ENCODE measurements at places on chromosomes 6 and 20.

DNA sequence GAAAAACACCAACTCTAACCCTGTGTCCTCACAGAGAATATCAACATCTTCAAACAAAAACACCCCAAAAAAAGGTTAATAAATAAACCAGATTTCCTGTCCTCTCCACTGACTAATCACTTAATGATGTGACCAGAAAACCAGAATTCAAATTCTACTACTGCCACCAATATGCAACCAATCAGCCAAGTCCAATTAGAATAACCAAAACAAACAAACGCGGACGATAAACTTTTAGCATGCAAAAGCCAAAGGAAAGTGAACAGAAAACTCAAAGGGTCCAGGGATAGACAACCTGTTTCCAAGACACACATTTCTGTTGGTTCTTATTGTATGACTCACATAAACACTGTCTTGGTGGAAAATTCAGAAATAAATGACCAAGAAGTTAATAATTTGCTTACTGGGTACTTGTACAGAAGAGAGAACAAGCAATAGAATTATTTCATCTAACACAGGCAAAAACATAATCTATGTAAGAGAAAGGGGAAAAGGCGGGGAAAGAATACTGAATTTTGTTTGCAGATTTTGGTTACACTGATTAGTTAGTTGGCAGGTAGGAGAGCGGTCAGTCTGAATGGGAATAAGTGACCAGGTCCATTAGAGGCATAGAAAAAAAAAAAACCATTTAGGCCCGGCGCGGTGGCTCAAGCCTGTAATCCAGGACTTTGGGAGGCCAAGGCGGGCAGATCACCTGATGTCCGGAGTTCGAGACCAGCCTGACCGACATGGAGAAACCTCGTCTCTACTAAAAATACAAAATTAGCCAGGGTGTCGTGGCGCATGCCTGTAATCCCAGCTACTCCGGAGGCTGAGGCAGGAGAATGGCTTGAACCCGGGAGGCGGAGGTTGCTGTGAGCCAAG, 34.1 kb downstream of the HFE start:
- DNase-seq: no peak

- DNase-seq: no peak
Measured at GRCh38 chr6:142932889-142933288, 12.1 kb downstream of the HIVEP2 start.

GRCh38 chr6:111603040-111603439, 2.6 kb downstream of the TRAF3IP2 start:
- no peak for DNase-seq

- no peak for DNase-seq
Measured at GRCh38 chr20:44435630-44436335, 39.9 kb upstream of the TTPAL start.

GRCh38 chr6:13924146-13924948, 405 bp upstream of the RNF182 start:
- peak; percentile 81 for DNase-seq

DNA sequence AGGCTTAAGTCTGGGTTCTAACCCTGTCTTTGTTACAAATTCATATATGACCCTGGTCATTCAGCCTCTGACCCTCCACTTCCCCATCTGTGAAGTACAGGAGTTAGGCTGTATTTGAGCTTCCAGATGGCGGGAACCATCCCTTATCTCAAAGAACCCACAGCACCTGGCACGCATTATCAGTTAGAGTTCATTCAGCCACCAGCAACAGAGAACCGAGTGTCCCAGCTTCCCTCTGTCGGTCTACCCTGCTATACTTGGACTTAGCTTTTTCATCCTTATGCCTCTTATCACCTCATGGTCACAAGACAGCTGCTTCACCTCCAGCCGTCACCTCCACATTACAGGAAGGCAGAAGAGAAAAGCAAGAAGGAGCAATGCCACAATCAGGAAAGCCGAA, 147.8 kb downstream of the EYA2 start:
- DNase-seq: no peak

DNA sequence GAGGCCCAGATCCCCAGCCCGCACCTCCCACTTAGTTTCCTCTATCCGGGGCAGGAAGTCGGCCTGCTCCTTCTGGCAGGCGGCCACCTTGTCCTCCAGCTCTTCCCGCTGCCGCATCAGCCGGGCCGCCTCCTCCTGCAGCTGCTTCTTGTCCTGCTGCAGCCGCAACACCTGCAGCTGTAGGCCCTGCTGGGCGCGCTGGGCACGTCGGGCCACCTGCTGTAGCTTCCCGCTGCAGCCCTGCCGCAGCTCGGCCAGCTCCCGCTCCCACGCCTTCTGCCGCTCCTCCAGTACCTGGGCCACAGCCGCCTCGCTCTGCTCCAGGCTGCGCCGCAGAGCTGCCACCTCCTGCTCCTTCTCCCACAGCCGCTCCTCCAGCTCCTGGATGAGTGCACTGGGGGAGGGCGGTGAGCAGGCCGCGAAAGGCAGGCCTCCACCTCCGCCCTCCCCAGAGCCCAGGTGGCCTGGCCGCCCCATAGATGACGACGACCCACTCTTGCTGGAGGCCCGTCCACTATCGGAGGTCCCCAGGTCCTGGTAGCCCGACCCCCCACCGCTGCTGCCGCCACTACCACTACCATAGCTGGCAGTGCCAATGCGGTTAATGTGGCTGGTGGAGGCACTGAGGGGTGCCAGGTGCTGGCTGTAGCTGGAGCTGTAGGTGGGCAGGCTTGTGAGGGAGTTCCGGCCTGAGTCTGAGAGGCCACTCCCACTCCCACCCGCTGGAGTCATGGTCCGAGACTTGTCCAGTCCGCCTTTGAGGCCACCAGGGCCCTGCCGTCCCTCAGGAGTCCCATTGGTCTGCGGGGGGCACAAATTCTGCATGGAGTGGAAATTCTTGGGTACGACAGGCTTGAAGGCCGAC, 6.0 kb upstream of the FASTKD5 start:
- no peak for DNase-seq

- DNase-seq: peak; percentile 76
Measured at GRCh38 chr6:46090115-46091079, 39.4 kb upstream of the ENPP4 start.

DNA sequence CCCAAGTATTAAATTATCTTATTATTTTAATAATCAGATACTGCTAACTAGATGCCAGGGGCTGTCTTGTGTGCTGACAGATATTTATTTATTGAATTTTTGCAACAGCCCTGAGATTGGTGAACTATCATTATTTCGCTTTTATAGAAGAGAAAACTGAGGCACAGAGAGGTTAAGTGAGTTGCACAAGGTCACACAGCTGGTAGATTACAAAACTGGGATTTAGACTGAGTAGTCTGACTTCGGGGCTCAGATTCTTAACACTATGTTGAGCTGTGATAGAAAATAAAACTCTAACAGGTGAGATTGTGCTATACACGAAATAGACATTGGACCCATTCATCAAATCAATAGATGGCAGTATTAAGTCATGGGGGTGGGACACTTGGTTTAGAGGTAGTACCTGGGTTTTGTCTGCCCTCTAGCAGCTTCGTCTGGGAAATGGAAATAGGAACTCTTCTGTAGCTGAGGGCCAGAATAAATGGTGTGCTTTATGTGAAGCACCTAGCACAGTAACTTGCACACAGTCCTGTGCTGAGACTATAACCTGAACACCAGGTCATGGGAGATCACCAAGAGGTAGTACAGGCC, 113.4 kb downstream of the B3GAT2 start:
- peak; percentile 21 for DNase-seq
